ENCODE measurements at places on chromosomes 3 and 15. TPM values are rescaled to one million over a fixed set of nuclear protein-coding genes. Genes with fewer than 3 reads are reported as not detected.
A peak's percentile ranks its signal among the peaks of the same experiment; 100 is the strongest.

GRCh38 chr3:78707609-78708008 lies 1060.2 kb downstream of the ROBO1 start:
- no peak for DNase-seq

- DNase-seq, result peak; percentile 21
Measured at GRCh38 chr3:197444793-197445379, 110.9 kb downstream of the BDH1 start.

DNA sequence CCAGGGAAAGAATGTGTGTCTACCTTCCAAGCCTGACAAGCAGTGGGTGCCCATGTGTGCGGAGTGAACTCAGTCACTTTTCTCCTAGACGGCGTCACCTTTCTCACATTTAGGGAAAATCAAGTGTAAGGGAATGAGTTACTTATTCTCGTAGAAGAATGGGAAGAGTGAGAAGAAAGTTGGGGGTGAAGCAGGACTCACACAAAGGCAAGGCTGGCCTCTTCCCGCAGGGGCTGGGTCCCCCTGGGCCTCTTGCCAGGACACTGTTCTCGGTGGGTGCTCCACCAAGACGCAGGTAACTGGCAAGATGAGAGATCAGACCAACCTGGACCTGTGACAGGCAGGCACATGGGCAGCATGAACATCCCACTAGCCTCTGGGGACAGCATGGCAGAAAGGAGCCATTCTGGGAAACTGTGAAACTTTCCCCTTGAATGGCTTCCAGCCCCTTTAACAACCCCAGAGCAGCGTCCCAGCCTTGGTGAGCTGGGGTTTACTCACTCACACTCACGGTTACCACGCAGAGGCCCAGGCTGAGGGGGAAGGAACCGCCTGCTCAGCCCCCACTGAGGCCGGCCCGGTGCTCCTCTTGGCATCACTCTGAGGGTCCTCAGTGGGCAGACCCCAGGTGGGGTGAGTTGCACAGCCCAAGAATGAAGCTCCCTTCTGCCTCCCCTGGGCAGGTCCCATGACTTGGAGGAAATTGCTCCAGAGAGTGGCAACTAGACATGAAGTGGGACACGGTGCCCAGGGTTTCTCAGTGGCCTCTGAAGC lies 15.0 kb upstream of the SRP14 start:
- no peak for DNase-seq

DNA sequence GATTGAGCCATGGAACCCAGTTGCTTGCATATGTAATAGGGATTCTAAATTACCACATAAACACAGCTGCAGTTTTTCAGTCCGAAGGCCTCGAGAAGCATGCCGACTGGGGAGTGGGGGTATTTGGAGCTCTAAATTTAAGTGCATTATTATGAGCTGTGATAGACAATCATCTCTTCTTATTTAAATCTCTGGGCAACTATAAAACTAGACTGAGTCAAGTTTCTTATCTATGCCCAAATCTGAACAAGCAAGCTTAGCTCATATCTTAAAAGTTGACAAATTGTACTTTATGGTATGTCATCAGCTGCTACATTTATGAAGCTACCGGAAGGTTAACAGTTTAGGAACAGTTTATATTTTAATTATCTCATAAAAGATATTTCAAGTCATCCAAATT lies 19.5 kb upstream of the THRB start:
- no peak for DNase-seq

DNA sequence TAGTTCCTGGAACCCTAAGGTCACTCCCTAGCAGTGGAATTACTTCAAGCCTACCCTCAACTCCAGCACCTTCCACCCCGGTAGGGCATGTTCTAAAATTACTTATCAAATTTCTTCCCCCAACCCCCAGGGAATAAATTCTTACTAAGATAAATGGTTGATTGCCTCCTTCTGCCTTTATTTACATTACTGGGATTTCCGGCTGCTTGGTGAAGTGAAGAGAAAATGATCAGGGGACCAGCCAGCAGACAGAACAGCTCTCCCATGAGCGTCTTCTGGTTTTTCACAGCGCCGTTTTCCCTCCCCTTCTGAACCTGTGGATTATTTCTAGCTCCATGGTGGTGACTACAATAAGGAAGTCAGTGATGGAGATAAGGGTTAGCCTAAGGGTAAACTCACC lies 521.5 kb upstream of the PPP2R3A start:
- no peak for DNase-seq

DNA sequence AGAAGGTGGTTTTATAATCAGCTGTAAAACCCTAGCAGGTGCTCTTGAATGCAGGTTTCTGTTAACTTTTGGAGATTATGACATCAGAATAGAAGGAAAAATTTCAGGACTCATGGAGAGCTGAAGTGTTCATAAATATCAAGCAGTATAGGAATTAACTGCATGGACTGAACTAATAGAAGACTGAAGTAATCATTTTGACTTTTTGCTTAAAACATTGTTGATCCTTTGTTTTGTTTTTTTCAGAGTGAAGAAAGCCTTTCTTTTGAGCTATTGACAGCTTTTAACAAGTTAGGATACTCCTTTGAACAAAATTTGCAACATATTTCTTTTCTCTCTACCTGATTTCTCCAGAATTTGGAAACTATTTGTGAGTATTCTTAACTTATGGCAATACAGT lies 70.6 kb upstream of the DAZL start:
- no peak for DNase-seq

GRCh38 chr3:188323067-188323842 lies 169.3 kb downstream of the LPP start:
- DNase-seq, result no peak

DNA sequence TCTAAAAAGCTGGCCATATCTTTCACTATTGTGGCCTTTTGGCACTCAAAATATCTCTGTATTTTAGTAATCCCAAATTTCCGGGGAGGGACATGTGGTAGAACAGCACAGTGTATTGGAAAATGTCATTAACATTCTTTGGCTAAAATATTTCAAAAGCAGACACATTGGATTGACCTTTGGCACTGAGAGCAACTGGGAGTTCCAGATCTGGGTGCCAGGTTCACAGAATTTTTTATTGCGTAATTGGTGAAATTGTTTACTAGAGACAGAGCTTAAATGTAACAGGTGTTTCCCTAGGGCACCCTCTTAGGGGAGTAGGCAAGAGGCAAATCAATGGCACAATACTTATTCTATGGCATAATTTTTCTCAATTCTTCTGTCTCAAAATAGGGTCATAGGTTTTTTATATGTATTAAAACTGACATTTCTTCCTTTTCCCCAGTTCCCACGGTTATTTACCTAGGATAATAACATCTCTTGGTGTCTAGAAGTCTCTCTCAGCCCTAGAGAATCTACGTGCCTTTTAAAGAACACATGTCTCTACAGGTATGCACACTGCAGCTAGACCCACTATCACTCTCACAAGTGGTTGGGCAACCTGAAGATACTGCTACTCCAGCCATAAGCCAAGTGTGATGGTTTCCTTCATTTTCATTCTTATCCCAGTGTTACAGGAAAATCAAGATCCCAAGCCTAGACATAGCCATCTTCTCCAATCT lies 10.6 kb downstream of the RBMS3 start:
- DNase-seq, result no peak

- no peak for DNase-seq
Measured at GRCh38 chr3:177563243-177563780, 366.0 kb upstream of the TBL1XR1 start.

DNA sequence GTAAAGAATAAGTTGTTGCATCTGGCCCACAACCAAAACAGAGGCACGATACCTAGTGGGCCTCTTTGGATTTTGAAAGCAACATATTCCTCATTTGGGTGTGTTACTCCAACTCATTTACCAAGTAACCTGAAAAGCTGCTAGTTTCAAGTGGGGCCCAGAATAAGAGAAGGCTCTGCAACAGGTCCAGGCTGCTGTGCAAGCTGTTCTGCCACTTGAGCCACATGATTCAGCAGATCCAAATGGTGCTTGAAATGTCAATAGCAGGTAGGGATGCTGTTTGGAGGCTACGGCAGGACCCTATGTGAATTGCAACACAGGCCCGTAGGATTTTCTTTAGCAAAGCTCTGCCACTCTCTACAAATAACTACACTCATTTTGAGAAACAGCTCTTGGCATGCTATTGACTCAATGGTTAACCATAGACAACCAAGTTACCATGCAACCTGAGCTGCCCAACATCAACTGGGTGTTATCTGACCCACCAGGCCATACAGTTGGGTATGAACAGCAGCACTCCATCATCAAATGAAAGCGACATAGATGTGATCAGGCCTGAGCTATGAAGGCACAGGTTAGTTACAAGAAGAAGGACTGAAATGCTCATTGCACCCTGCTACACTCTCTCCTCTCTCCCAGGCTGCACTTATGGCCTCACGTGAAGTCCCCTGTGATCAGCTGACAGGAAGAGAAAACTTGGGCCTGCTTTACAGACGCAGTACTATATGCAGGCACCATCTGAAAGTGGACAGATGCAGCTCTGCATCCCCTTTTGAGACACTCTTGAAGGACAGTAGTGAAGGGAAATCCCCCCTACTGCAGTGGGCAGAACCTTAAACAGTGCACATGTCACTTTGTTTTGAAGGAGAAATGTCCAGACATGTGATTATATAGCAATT lies 9.5 kb upstream of the MCF2L2 start:
- DNase-seq, result no peak

DNA sequence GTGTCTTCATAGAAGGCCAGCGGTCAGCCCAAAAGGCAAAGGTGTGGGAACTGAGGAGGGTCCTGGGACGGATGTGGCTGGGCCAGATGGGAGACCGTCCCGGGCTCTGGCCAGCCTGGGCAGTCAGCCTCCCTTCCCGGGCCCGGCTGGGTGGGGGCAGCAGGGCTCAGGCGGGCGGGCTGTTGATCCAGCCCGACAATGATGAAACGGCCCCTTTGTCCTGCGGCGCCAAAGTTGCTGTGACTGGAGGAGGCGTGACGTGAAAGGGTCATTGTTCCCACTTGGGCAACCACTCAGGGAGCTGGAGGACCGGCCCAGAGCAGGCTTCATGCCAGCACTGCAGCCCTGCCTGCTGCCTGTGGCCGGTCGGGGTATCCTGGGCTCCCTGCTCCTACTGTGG lies 16.5 kb downstream of the DUSP7 start:
- DNase-seq, result peak; percentile 90

DNA sequence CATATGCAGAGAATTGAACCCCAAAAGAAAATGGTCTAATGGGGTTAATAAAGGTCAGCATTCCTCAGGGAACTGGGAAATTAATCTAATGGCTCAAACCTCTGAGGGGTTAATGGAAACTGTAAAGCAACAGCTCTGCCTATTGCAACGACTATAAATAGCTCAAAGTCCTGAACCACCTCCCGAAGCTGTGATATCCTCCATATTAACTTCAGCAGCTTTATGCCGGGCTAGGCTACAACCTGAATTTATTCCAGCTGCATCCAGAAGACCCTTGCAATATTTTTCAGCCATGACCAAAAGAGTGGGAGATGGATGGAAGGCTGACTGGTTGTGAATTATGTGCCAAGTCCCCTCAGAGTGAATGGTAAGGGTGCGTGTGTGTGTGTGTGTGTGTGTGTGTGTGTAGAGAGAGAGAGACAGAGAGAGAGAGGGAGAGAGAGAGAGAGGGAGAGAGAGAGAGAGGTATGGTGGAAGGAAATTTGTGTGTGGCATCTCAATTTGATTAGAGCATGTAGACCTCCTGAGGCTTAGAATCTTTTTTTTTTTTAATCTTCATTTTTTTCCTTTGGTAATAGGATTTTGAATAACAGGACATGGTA lies 109.9 kb downstream of the PDCD6IP start:
- DNase-seq, result no peak

GRCh38 chr15:71943806-71944205 lies 133.5 kb downstream of the NR2E3 start:
- DNase-seq, result no peak

GRCh38 chr15:25694823-25695312 lies 168.3 kb downstream of the ATP10A start:
- peak; percentile 31 for DNase-seq

GRCh38 chr15:23566071-23566554 lies 639 bp downstream of the MKRN3 start:
- DNase-seq, result no peak

DNA sequence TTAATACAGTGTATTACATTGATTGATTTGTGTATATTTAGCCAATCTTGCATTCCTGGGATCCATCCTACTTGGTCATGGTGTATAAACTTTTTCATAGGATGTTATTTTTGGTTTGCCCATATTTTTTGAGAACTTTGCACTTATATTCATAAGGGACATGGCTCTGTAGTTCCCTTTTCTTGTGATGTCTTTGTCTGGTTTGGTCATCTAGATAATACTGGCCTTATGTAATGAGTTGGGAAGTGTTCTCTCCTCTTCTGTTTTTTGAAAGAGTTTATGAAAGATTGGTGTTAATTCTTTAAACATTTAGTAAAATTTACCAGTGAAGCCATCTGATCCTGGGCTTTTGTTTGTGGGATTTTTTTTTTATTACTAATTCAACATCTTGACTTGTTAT lies 9.6 kb downstream of the CHST13 start:
- DNase-seq, result no peak

- DNase-seq, result peak; percentile 73
Measured at GRCh38 chr3:140093742-140094141, 158.8 kb downstream of the CLSTN2 start.

- no peak for DNase-seq
Measured at GRCh38 chr3:149848238-149848637, 35.2 kb downstream of the RNF13 start.

DNA sequence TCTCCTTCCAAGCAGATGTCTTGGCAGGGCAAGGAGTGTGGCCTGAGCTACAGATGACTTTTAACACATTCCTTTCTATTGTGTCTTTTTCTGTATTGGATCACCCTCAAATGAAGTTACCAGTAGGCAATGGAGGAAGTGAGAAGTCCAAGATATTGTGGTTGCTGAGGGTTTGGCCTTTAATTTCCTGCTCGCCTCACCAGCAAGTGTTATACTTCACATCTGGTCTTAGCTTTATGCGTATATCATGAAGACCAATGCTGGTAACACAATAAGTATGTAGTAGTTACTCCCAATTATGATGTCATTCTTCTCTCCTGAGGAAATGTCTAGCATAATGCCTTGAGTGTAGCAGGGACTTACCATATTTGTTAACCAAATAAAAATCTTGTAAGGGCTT lies 179.9 kb downstream of the ZIC1 start:
- no peak for DNase-seq

- DNase-seq, result no peak
Measured at GRCh38 chr3:137199678-137200077, 241.9 kb downstream of the IL20RB start.

GRCh38 chr3:144085964-144086363 lies 114.3 kb downstream of the DIPK2A start:
- DNase-seq, result no peak

- no peak for DNase-seq
Measured at GRCh38 chr3:188944108-188944507, 227.7 kb upstream of the TPRG1 start.

- no peak for DNase-seq
Measured at GRCh38 chr3:150059241-150059640, 88.5 kb upstream of the PFN2 start.

PRR20G gene
- not detected for total RNA-seq

IL20RB gene
- total RNA-seq, result 15.2 TPM

EXOG gene
- 16.7 TPM for total RNA-seq

GLDN gene
- total RNA-seq, result 94.5 TPM

ATP8B4 gene
- 16.5 TPM for total RNA-seq

DHX30 gene
- total RNA-seq, result 57.2 TPM

GPR171 gene
- 1.6 TPM for total RNA-seq

PLAAT1 gene
- total RNA-seq, result 0.98 TPM

KY gene
- total RNA-seq, result 3.3 TPM

GALNT15 gene
- total RNA-seq, result 54.4 TPM

CDV3 gene
- total RNA-seq, result 140 TPM

CORO2B gene
- total RNA-seq, result 10.2 TPM

IL17RE gene
- 5.3 TPM for total RNA-seq

LRTM1 gene
- not detected for total RNA-seq

COL6A5 gene
- total RNA-seq, result not detected

CEP97 gene
- 19.2 TPM for total RNA-seq

Data from sciatic nerve (tissue), 2 donors.